Astrocyte (in vitro differentiated cells and primary cell): ENCODE measurements at places on chromosomes 12 and 14.
A peak's percentile ranks its signal among the peaks of the same experiment; 100 is the strongest.

DNA sequence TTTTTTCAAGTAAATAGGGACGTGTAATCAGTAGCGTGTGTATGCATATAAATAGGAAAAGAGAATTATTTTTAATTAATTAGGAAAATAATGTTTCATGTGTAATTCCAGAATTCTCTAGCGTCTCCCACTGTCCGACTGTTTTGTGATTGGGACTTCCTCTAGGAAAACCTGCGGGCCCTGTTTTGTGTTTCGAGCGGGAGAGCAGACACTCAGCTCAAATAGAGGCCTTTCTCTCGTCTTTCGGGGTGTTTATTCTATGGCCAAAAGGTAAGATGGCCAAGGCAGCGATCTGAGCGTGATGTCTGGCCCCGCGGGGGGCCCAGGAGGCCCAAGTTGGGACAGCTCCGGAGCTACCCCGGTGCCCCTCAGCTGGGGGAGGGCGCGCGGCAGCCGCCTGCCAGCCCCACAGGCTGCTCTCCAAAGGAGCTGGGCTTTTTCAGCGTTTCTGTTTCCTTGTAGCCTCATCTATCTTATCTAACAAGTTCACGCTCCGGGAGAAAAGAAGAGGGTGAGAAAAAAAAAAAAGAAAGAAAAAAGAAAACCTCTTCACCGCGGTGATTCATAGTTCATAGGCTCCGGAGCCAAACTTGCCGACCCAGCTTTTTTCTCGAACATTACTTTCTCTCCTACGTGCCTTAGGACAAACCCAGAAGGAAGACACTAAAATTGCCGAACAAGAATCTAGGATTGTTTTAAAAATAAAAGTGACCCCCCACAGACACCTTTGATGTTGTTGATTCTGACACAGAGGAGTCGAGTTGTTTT lies 7.5 kb upstream of the FOXG1 start:
- DNase-seq, result no peak
- H3K36me3 ChIP-seq, result no peaks in the 10 kb centered on the region
- peak overlapping the region; percentile 43 for H3K27ac ChIP-seq
- H3K4me3 ChIP-seq, result peak overlapping the region; percentile 31
- H3K27me3 ChIP-seq, result peaks cover 89% of the 10 kb centered on the region
- peaks cover 8% of the 10 kb centered on the region for H3K4me1 ChIP-seq

DNA sequence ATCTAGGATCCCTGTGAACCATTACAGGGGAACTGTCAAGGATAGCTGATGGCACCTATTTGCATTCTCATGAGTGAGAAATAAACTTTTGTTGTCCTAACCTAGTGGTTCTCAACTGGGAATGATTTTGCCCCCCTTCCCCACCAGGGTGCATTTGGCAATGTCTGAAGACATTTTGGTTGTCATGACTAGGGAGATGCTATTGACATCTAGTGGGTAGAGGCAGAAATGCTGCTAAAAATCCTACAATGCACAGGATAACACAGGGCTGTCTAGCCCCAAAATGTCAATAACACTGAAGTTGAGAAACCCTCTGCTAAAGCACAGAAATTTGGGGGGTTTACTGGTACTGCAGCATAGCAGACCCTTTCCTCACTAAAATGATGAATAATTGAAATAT lies 140.9 kb upstream of the SRRM4 start:
- no peaks in the 10 kb centered on the region for H3K4me1 ChIP-seq
- no peak for DNase-seq
- no peaks in the 10 kb centered on the region for H3K27me3 ChIP-seq
- H3K36me3 ChIP-seq, result no peaks in the 10 kb centered on the region
- H3K4me3 ChIP-seq, result no peak overlapping the region

DNA sequence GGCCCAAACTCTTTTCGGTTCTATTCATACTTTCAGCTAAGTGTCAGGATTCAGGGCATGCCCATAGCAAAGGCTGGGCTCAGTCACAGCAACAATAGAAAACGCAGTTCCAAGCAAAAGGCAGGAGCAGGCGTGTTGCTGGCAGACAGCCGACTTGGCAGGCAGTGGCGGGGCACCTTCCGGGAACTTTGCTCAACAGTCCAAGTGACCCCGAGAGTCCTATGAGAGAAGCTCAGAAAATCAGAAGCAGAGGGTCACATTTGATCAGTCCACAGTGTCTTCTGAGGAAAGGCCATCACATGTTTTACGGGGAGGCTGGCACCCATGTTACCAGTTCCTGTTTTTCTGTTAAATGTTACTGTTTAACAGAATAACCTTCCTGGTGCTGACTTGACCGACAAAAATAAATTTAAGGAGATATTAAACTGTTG lies 115.0 kb downstream of the DACT1 start:
- DNase-seq, result no peak
- no peak overlapping the region for H3K4me3 ChIP-seq
- peaks cover 23% of the 10 kb centered on the region for H3K4me1 ChIP-seq
- H3K27me3 ChIP-seq, result no peaks in the 10 kb centered on the region

- H3K36me3 ChIP-seq, result no peaks in the 10 kb centered on the region
- H3K27me3 ChIP-seq, result peaks cover 10% of the 10 kb centered on the region
- no peak overlapping the region for H3K27ac ChIP-seq
- peak overlapping the region; percentile 31 for H3K4me3 ChIP-seq
- DNase-seq, result peak; percentile 25
Observed at GRCh38 chr12:108950991-108951739, 69.7 kb downstream of the SVOP start.

DNA sequence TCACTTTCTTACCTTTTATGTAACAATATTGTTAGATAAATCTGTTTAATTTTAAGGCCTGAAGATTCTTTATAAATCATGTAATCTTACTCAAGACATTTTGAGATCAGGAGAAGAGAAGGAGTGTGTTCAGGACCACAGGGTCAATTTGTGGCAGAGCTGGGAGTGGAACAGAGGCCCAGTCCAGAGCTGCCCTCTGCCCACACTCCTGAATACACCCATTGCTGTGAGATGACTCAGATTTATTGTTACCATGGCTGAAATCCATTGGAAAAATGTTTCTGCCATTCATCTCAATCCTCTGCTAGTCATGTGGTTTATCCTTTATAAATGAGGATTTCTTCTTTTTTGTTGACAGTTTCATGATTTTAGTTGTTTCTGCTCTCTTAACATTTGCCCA lies 100.5 kb upstream of the STXBP6 start:
- H3K4me3 ChIP-seq, result no peak overlapping the region
- H3K4me1 ChIP-seq, result peaks cover 11% of the 10 kb centered on the region
- H3K36me3 ChIP-seq, result no peaks in the 10 kb centered on the region
- H3K27ac ChIP-seq, result no peak overlapping the region
- H3K27me3 ChIP-seq, result no peaks in the 10 kb centered on the region

DNA sequence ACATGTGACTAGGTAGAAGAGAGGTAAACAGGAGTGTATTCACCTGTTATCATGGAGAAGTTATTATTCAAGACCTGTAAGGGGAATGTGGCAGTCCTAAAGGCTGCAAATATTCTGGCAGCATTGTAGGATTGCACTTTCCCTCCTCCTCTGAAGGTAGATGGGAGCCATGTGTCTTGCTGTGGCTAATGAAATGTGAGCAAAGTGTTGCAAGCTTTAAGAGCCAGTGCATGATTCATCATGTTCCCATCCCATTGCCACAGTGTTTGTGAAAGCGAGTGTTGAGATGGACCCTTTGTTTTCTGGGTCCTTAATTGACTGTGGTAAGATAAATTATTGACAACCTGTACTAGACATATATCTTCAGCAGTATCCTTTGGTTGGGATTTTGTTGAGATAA lies 128.7 kb downstream of the RGS6 start:
- H3K27ac ChIP-seq, result no peak overlapping the region
- H3K27me3 ChIP-seq, result no peaks in the 10 kb centered on the region
- H3K4me1 ChIP-seq, result no peaks in the 10 kb centered on the region
- H3K4me3 ChIP-seq, result no peak overlapping the region

DNA sequence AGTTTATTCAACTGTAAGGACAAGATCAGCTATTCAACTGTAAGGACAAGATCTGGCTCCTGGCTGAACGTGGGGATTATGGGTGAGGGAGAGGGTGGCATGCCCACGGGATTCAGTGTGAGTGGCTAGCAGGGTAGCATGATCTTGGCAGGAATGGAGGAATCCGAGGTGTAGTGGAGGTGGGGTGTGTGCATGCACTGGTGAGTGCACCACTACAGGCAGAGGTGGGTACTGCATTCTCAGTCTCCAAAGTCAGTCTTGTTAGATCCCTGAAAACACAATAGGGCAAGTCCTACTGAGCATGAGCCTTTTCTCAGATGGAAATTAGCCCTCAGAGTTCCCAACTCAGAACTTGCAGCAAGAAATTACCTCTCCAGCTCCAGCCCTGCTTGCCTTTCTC lies 32.2 kb upstream of the DCD start:
- no peak for DNase-seq
- H3K4me1 ChIP-seq, result no peaks in the 10 kb centered on the region
- no peak overlapping the region for H3K4me3 ChIP-seq
- no peak overlapping the region for H3K27ac ChIP-seq

GRCh38 chr14:51131516-51131915 lies 36.6 kb upstream of the TRIM9 start:
- no peaks in the 10 kb centered on the region for H3K36me3 ChIP-seq
- H3K27ac ChIP-seq, result no peak overlapping the region
- no peaks in the 10 kb centered on the region for H3K27me3 ChIP-seq
- H3K4me1 ChIP-seq, result no peaks in the 10 kb centered on the region

GRCh38 chr14:70871863-70872677 lies 35.2 kb upstream of the PCNX1 start:
- no peak for DNase-seq
- no peak overlapping the region for H3K27ac ChIP-seq
- no peaks in the 10 kb centered on the region for H3K27me3 ChIP-seq
- H3K4me3 ChIP-seq, result no peak overlapping the region

GRCh38 chr14:40581264-40581663 lies 1025.4 kb upstream of the LRFN5 start:
- H3K27ac ChIP-seq, result no peak overlapping the region
- no peaks in the 10 kb centered on the region for H3K27me3 ChIP-seq
- no peak overlapping the region for H3K4me3 ChIP-seq
- H3K36me3 ChIP-seq, result no peaks in the 10 kb centered on the region
- DNase-seq, result no peak
- no peaks in the 10 kb centered on the region for H3K4me1 ChIP-seq

GRCh38 chr12:22029991-22030390 lies 16.0 kb upstream of the CMAS start:
- H3K4me3 ChIP-seq, result no peak overlapping the region
- H3K36me3 ChIP-seq, result no peaks in the 10 kb centered on the region

DNA sequence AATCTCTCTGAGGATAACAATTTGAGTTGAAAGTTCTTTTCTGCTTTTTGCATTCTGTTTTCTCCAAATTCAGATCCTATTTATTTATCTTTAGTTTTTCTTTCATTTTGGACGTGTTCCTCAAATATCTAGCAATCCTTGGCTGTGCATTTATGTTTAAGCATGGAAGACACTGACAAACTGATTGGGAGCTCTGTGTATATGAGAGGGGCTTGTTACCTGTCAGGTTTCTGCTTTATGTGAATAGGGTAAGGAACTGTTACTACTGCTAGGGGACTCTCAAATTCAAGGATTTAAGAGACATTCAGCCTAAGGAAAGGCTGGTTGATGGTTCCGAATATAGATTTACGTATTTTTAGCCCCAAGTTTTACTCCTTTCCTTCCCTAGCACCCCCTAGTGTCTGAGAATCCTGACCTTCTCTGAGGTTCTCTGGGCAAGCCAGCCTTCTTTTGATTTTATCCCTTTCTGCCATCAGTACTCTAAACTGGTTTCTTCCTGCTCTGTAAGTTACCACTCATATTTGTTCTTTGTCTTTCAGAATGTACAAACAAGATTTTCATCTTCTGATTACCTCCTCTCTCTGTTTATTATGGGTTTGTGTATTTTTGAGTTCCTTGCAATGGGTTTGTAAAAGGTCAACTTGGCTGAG lies 30.5 kb downstream of the YLPM1 start:
- peaks cover 6% of the 10 kb centered on the region for H3K4me1 ChIP-seq
- no peak for DNase-seq
- H3K27ac ChIP-seq, result no peak overlapping the region
- H3K36me3 ChIP-seq, result peaks cover 8% of the 10 kb centered on the region

DNA sequence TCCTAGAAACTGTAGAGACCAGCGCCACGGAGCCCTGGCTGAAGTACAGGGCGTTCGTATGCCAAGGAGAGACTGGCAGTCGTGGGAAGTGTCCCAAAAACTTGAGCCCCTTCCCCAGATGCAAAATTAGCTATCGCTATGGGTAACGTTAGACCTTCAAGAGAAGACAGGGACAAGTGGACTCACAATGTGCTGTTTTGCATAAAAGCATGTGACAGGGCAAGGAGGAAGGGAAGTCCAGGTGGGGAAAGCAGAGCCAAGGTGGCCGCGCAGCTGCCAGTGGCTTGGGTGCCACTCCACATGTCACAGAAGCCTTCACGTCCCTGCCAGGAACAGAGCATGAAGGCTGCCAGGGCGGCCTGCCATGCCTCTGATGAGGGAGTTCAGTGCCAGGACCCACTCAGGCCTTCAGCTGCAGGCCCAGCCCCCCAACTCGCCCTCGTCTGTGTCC lies 61.2 kb upstream of the DYNC1H1 start:
- H3K36me3 ChIP-seq, result peaks cover 30% of the 10 kb centered on the region
- DNase-seq, result no peak
- no peak overlapping the region for H3K4me3 ChIP-seq
- no peak overlapping the region for H3K27ac ChIP-seq
- H3K4me1 ChIP-seq, result no peaks in the 10 kb centered on the region
- H3K27me3 ChIP-seq, result no peaks in the 10 kb centered on the region

DNA sequence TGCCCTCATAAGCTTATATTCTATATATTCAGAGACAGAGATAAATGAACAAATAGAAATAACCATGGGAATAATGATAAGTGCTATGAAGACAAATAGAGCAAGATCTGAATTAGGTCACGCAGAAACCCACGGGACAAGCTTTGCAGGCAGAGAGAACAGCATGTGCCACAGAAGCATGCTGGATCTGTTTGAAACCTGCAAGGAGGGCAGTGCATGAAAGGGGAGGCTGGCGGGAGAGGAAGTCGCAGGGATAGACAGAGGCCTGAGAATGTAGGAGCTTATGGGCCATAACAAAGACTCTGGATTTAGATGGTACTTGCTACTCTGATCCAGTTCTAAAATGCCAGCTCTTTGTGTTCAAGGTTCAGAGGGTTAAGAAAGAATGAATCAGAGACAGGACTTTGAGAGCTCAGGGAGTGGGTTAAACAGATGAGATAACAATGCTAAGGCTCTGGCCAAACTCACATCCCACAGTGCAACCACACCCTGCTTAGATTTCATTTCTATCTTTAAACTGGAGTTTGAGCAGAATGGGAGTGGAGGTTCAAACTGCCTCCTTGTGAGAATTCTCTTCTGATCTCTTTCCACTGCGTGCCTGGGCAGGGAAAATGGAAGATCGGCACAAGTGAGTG lies 49.2 kb upstream of the PPP1R12A start:
- H3K4me3 ChIP-seq, result no peak overlapping the region
- no peaks in the 10 kb centered on the region for H3K36me3 ChIP-seq
- DNase-seq, result peak; percentile 88
- H3K4me1 ChIP-seq, result peaks cover 25% of the 10 kb centered on the region
- peak overlapping the region; percentile 71 for H3K27ac ChIP-seq

GRCh38 chr12:64889434-64890216 lies 65.2 kb downstream of the TBC1D30 start:
- no peak overlapping the region for H3K4me3 ChIP-seq
- H3K27ac ChIP-seq, result no peak overlapping the region
- peaks cover 9% of the 10 kb centered on the region for H3K4me1 ChIP-seq

DNA sequence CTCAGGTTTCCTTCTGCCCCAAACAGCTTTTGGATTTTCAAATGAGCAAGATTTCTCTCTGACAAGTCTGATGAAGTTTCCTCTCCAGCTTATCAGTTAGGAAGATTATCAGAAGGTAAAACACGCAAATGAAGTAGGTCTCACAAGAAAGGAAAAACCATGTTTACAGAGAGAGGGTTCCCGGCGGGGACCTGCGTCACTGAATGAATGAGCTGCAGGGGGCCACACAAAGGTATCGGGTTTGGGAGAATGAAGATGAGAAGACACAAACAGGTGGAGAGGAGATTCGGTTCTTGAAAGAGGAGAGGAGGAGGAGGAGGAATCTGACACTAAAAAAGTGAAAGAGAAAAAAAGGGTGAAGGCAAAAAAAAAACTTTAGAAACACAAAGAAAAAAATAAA lies 208.6 kb downstream of the CALM1 start:
- no peaks in the 10 kb centered on the region for H3K36me3 ChIP-seq
- no peak overlapping the region for H3K4me3 ChIP-seq
- H3K27me3 ChIP-seq, result no peaks in the 10 kb centered on the region
- DNase-seq, result no peak
